ENCODE measurements at places on chromosomes 5 and 9.

- no peak for DNase-seq
Observed at GRCh38 chr9:89764217-89764616, 159.4 kb downstream of the GADD45G start.

- DNase-seq, result peak; percentile 63
Observed at GRCh38 chr9:72443855-72444254, 77.6 kb upstream of the TMC1 start.

DNA sequence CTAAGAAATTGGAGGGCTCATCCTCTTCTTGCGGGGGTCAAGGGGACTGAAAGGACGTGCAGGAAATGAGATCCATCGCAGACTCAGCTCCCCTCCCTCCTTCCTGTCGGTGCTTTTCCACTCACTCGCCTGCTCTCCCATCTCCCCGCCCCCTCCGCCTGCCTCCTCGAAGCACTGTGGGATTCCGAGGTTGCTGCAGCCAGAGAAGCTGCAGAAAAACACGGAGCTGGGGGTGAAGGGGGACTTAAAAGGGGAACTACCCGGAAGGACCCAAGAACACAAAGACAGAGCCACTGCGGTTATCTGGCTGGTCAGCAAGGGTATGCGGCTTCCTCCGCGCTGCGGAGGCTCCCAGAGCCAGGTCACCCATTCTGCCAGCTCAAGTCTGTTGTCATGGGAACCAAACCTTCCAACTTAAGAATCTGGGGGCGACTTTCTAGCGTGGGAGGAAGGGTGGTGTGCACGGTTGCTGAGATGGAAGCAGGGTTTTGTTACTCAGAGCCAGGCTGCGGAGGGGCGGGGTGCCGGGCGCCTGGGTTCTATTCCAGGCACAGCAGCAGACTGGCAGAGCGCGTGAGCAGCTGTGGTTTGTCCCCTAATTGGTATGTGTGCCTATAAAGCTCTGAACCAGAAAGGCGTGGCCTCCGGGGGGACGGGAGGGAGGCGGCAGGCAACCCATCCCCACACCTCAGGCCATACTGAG, 24.9 kb downstream of the PCDHGC5 start:
- DNase-seq, result peak; percentile 91

DNA sequence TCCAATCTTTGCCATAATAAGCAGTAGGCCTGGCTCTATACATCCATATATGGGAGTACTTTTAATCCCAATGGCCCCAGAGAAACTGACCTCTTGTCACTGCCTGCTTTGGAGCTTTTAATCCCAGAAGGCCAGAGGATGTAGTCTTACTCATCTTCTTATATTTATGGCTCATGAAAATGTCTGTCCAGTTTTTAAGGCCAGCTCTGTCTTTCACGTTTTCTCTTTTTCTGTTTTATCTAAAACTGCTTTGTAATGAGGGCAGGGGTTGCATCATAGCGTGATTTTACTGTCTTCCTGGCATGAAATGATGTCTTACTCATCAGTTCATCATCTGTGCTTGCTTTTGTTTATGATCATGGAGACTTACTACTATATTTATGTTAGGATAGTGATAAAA, 1094.9 kb downstream of the MAT2B start:
- no peak for DNase-seq

DNA sequence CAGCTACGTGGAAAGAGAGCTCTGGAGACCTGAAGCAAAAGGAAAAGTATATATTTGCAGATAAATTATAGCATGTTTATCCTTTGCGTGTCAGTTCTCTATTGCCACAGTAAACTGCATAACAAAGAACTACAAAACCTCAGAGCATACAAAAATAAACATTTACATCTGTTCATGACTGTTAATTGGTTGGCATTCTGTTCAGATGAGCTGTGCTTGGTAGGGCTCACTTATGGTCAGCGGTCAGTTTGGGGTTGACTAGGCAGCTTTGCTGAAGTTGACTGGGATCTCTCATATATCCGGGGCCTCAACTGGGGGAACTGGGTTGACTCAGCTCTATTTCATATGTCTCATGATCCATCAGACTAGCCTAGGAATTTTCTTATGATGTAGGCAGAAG, 257.7 kb downstream of the TLE1 start:
- peak; percentile 97 for DNase-seq

- DNase-seq, result no peak
Observed at GRCh38 chr9:133385452-133385851, 9.3 kb downstream of the STKLD1 start.

- DNase-seq, result peak; percentile 62
Observed at GRCh38 chr5:54944364-54944763, 41.0 kb downstream of the ESM1 start.

DNA sequence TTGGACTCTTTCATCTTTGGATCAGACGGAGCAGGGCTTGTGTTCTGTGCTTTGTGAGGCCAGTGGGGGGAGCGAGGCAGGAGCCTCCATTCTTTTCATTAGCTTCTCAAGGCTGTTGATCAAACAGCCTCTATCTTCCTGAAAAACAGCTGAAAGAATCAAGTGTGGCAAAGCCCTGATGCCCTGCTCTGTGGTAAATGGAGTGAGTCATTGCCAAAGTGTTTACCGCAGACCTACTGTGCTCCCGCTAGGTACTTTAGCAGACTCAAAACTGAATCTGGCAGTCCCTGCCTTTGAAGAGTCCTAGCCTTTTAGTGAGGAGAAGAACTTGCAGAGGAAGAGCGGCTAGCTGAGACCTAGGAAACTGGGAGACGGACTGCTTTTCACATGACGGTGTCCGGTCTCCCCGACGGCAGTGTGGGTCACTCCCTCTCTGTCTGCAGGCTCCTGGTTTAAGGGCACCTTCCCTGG, 3.3 kb downstream of the ANKRD33B start:
- no peak for DNase-seq

DNA sequence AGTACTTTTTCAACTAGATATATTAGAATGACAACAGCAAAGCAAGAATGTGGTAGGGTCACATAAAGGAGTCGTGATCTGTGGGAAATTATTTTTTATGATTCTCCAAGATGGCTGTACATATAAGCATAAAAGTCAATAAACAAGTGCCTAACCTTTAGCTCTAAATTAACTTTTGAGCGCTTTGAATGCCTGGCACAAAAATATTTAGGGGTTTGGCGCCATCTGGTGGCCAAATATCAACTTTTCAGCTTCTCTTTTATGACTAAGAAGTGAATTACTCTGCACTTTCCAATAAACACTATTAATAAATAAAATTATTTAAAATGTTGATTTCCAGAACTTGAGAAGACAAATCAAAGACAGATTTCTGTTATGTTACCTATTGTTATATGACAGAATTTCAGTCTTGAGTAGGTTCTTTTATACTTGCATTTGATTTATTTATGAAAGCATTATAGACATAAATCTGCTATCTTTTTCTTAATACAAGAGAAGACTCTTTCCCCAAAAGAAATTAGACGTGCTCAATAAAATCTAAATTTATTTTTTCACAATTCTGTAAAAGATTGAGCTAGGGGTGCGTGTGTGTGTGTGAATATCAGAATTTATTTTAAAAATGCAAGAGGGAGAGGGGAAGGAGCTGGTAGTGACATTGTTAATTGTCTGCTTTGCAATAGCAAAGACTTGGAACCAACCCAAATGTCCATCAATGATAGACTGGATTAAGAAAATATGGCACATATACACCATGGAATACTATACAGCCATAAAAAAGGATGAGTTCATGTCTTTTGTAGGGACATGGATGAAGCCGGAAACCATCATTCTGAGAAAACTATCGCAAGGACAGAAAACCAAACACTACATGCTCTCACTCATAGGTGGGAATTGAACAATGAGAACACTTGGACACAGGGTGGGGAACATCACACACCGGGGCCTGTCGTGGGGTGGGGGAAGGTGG, 36.7 kb upstream of the ARRDC3 start:
- DNase-seq, result peak; percentile 65

DNA sequence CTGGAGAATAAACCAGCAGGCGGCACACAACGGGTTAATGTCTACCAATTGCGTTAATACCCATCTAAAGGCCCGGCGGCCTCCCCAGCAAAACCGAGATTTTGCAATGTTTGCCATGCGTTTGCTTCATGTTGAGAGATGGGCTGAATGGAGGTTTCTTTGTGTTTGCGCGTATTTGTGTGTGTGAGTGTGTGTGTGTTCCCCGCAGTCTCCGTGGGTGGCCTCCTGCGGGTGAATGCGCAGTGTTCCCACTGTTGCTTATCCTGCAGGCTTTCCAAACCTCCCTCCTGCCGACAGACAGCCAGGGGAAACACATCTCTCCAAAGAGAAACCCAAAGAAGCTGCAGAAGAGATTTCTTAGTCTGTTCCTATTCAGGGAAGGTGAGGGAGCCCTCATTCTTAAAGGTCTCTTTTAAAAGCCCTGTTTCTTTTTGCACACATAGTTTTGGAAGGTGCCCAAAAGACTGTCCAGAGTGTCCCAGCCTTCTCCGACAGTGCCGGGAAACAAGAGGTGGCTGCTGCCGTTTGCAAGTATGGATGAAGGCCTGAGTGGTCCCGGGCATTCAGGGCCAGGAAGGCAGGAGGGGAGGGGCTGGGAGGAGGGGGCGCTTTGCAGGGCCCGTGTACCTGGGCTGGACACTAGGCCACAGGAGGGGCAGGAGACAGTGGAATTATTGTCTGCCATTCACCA, 103.8 kb upstream of the ERCC6L2 start:
- DNase-seq, result no peak

GRCh38 chr5:5191906-5192305, 51.8 kb downstream of the ADAMTS16 start:
- no peak for DNase-seq

- no peak for DNase-seq
Observed at GRCh38 chr5:74627646-74628279, 12.8 kb downstream of the ENC1 start.

- peak; percentile 79 for DNase-seq
Observed at GRCh38 chr5:137415231-137415681, 83.9 kb downstream of the SPOCK1 start.

DNA sequence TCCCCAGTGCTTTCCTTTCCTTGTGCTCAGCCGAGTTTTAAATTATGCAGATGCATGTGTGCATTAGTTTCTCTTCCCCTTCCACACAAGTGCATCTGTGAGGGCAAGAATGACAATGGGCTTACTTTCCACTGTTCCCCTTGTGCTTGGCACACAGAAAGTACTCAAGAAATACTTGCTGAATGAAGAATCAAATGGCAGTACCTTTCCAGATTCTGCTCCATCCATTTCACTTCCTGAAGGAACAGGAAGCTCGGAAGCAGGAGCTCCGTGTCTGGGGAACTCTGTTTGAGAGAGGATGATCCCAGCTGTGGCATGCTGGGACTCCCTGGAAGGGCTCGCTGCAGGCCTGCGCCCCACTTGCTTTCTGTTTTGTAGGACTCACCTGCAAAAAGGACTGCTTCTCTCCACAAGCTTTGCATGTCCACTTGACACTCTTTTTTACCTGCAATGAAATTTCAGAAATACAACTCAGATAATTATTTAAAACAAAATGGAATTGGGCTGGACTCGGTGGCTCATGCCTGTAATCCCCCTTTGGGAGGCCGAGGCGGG, 5.5 kb downstream of the MRNIP start:
- no peak for DNase-seq

DNA sequence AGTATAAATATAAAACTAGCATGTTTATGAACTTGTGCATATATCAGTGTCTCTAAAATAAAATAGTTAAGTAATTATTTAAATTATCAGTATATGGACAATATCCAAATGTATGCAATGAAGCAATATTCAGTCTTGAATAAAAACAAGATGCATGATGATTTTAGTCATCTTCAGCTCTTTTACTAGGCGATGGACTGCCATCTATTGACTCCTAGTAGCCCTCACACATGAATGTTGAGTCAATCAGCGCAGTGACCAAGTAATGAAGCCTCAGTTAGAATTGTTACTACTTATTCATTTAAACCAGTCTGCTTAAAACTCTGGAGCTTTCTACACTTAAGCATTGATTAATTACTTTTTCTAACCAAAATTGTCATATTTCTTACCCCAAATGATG, 92.9 kb upstream of the GRHPR start:
- peak; percentile 48 for DNase-seq

GRCh38 chr9:16031486-16031885, 478.6 kb downstream of the CCDC171 start:
- DNase-seq, result no peak

- no peak for DNase-seq
Observed at GRCh38 chr9:135303280-135303647, 176.3 kb upstream of the PPP1R26 start.

DNA sequence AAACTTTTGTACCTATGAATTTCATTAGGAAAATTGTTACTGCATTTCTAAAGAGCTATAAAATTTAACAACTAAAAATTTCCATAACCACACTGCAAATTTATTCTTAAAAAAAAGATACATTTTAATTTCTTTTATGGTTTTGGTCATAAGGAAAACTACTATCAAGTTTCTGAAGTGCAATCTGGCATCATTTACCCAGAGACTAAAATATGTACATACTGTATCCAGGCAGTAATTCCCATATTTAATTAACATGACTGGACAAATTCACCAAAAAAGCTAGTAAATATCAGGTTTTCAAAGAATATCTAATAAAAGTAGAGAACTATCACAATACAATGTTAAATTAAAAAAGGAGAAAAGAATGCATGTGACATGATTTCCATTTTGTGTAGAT, 20.7 kb downstream of the PUM3 start:
- DNase-seq, result no peak

DNA sequence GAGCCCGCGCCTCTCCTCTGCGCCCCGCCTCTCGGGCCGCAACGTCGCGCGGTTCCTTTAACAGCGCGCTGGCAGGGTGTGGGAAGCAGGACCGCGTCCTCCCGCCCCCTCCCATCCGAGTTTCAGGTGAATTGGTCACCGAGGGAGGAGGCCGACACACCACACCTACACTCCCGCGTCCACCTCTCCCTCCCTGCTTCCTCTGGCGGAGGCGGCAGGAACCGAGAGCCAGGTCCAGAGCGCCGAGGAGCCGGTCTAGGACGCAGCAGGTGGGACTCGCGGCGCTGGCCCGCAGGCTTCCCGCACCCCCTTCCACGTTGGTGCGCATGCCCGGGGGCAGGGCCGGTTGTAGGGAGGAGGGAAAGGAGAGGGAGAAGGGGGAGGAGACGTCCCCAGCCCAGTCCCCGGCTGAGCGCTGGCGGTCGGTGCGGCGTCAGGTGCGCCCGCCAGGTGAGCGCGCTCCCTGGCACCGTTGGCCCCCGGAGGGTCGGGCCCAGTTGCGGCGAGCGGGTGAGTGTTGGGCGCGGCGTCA, at the start of gene OCLN:
OCLN (plus strand) TSS at position 400 of the 532 bp plus-strand sequence. CDS start 11,455 bp downstream, outside the sequence.
- peak; percentile 14 for DNase-seq

DNA sequence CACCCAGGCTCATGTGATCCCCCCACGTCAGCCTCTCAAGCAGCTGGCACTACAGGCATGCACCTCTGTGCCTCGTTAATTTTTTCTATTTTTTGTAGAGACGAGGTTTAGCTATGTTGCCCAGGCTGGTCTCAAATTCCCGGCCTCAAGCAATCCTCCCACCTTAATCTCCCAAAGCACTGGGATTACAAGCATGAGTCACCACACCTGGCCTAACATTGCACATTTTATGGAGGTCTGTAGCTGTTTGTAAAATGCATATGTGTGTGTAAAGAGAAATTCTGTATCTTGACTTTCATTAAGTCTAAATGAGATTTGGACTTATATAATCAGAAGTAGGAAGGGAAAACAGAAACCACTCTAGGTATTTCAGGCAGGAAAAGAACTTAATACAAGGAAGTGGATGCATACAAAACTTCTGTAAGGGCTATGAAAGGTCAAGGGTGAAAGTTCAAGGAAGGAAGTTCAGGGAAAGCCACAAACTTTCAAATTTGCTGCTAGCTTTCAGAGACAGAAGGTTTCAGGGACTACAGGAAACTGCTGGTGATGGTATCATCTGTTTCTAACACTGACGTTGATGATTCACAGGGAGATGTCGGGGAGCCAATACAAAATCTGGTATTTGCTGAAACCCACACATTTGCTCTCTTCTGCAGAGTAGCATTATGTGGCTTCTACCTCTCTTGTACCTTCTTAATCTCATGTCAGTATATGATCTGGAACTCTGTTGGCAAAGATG, 209.4 kb downstream of the PIK3R1 start:
- DNase-seq, result peak; percentile 73

GRCh38 chr5:178346607-178347334, 114.2 kb upstream of the PHYKPL start:
- DNase-seq, result no peak
